MCF 10A (cell line): ENCODE measurements at places on chromosomes 13 and 19.
A peak's percentile ranks its signal among the peaks of the same experiment; 100 is the strongest.

DNA sequence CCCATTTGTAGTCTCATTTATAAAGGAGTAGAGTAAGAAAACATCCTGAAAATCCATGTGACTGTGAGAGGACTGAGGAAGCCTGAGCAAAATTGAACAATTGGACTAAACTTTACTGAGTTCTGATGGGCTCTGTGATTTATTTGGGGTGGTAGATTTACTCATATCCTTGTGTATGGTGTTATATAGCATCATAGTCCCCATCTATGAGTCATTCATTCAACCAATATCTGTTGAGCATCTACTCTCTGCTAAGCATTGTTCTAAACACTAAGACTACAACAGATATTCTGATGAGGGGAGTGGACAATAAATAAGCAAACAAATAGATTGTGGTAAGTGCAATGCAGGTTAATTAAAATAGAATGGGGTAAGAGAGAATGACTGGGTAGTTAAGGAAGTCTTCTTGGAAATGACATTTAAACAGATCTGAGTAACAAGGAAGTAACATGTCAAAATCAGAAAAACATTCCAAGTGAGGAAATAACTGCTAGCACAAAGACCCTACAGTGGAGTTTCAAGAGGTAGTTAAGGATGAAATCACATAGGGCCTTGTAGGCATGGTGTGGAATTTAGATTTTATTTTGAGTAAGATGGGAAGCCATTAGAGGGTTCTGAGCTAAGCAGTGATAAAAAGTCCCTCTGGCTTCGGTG is 36.3 kb upstream of the MLNR start:
- DNase-seq, result no peak

DNA sequence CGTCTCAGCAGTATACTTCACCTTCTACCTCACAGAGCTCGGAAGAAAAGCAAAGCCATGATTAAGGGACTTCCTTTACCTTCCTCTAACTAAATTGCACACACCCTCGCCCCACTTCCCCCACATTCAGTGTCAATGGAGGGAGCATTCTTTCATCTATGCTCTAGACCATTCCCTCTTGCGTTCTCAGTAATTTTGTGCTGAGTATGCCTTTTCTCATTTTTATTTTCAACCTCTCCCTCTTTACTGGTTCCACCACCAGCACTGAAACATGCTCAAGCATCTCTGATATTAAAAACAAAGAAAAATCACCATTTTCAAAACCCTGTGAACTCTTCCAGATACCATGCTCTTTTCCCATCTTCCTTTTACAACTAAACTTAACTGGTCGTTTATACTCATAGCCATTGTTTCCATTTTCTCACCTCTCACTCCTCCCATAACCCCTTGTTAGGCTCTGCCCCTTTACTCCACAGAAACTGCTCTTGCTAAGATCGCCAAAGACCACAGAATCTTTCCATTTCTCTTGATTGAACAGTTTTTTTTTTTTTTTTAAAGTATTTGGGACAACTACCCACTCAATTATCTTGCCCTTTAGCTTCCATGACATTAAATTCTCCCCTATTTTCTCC is 32.4 kb downstream of the SERPINE3 start:
- no peak for DNase-seq

- no peak for DNase-seq
These were observed 67.6 kb downstream of the UBL3 start for GRCh38 chr13:29782798-29783197.

DNA sequence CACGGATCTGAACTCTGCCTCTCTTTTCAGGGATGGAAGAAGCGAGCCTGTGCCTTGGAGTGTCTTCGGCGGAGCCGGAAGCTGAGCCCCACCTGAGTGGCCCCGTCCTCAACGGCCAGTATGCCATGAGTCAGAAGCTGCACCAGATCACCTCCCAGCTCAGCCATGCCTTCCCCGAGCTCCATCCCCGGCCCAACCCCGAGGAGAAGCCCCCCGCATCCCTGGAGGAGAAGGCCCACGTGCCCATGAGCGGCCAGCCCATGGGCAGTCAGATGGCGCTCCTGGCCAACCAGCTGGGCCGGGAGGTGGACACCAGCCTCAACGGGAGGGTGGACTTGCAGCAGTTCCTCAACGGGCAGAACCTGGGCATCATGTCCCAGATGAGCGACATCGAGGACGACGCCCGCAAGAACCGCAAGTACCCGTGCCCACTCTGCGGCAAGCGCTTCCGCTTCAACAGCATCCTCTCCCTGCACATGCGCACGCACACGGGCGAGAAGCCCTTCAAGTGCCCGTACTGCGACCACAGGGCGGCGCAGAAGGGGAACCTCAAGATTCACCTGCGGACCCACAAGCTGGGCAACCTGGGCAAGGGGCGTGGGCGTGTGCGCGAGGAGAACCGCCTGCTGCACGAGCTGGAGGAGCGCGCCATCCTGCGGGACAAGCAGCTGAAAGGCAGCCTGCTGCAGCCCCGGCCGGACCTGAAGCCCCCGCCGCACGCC is 71.5 kb downstream of the ZNF536 start:
- no peak for DNase-seq

- no peak for DNase-seq
These were observed 2040.3 kb upstream of the PCDH20 start for GRCh38 chr13:63455938-63456337.

DNA sequence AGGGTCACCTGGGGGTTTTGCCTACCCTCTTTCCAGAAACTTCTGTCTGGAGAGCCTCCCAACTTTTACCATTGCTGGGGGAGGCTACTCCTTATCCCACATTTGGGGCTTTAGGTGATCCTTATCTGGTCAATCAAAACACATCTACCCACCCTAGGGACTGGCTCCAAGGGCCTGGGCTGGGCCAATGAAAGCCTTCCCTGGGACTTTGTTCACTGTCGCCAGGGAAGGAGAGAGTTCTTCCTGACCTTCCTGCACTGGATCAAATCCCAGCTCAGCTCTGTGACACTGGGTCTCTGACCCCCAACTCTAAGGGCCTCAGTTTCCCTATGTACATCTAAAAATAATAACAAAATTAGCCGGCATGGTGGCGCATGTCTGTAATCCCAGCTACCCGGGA is 11.1 kb downstream of the DOCK6 start:
- DNase-seq, result no peak

GRCh38 chr13:100542826-100543156 is 45.8 kb downstream of the GGACT start:
- peak; percentile 52 for DNase-seq

DNA sequence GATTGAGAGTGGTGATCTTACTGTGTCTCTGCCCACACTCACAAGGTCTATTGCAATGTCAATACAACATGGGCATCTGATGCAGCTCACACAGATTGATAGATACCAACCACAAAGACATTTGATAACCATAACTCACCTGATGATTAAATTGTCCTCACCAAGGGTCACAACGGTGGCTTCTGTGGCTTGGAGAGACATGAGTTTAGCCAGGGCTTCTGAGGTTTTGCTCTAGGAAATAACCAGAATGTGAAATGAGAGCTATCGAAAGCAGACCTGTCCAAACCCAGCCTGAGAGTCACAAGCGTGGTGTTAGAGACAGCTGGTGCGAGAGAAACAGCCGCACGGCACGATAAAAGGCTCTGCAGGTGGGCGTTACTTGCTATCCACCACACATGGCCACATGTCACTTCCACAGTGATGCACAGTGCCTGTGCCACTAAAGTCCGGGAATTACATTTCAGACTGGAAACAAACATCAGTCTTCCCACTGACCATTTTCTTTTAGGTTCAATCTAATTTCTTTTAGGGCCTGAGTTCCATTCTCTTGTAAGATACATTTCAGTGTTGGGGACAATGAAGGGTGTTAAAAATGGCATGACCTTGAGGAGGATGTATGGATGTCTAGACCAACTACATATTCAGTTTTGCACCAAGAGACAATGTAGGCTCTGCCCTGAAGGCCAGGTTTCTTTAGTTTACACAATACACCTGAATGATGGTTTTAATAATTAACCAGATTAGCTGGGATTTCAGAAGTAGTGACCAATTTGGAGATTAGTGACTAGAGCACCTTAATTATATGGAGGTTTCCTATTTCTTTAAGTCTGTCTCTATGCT is 53.7 kb downstream of the ATP7B start:
- no peak for DNase-seq

- peak; percentile 100 for DNase-seq
These were observed at the start of gene ZNF555 for GRCh38 chr19:2840794-2841791. ZNF555 (plus strand) TSS chr19:2841475; CDS start chr19:2841573, 98 bp downstream.

DNA sequence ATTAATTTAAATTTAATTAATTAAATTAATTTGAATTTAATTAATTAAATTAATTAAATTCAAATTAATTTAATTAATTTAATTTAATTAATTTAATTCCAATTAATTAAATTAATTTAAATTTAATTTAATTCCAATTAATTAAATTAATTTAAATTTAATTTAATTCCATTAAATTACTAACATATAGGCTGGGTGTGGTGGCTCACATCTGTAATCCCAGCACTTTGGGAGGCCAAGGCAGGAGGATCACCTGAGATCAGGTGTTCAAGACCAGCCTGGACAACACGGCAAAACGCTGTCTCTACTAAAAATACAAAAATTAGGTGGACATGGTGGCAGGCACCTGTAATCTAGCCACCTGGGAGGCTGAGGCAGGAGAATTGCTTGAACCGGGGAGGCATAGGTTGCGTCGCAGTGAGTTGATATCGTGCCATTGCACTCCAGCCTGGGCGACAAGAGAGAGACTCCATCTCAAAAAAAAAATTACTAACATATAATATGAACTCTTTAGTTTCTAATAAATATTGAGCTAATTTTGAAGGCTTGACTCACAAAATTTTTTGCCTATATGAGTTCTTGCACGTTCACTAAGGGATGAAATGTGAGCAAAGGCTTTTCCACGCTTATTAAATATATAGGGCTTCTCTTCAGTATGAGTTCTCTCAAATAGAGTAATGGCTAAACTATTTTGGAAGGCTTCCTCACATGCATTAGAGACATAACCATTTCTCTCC is 9.0 kb upstream of the USP29 start:
- DNase-seq, result peak; percentile 9

GRCh38 chr13:22648320-22648801 is 532.4 kb upstream of the SGCG start:
- DNase-seq, result no peak

GRCh38 chr19:1101337-1101698 is 2.5 kb upstream of the GPX4 start:
- DNase-seq, result no peak

GRCh38 chr13:97928301-97928700 is 25.2 kb upstream of the IPO5 start:
- DNase-seq, result no peak

GRCh38 chr13:48693998-48694397 is 40.3 kb downstream of the CYSLTR2 start:
- no peak for DNase-seq

GRCh38 chr13:37597477-37598025 is 1.0 kb downstream of the POSTN start:
- DNase-seq, result no peak

GRCh38 chr19:17817668-17818363 is 3.5 kb downstream of the INSL3 start:
- DNase-seq, result no peak
